Sigmoid colon (tissue), 7 donors: ENCODE measurements at places on chromosomes 7 and 10. TPM values are rescaled to one million over a fixed set of nuclear protein-coding genes. Genes with fewer than 3 reads are reported as not detected.

GRCh38 chr7:142632271-142633134 lies 116.8 kb upstream of the PRSS1 start:
- DNase-seq: no peak

- DNase-seq: no peak
These were observed 44.2 kb downstream of the ZNF438 start for GRCh38 chr10:30987463-30987862.

DNA sequence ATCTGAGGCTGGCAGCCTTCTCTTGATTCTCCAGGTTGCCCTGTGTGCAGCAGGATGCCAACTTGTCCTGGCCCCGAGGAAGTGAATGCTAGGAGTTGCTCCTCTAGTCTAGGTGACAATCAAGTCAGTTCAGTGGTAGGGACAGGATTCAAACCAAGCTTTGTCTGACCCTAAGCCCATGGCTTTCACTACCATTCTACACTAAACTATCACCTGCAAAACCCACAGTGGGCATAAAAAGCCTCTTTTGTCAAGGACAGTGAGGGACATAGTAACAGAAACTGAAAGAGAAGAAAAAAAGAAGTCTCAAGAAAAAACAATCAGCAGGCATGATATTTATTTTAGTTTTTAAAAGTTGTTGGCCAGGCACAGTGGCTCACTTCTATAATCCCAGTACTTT lies 33.5 kb downstream of the KCNMA1 start:
- DNase-seq: peak; percentile 32

DNA sequence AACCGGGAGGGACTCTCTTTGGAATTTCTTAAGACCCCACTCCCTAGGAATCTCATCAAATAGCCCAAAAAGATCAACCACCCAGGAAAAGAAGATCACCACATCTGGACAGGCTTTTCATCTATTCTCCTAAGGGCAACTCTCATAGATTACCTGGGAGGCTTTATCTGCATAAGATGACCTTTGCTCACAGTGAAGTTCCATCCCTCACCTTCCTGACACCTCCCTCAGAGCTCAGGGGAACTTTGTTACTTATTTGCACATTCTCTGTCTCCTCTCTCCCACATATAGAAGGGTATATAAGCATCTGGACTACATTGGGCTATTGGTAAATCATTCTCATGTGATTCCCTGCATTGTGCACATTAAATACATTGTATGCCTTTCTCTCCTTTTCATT lies 80.1 kb downstream of the ELMO1 start:
- no peak for DNase-seq

CYP26C1 gene
- not detected for total RNA-seq

ANK3 gene
- 45.7 TPM for total RNA-seq

RPEL1 gene
- not detected for total RNA-seq

MYL10 gene
- total RNA-seq: not detected

MEOX2 gene
- total RNA-seq: 5.6 TPM

GRCh38 chr10:91347529-91347928 lies 62.6 kb upstream of the HECTD2 start:
- no peak for DNase-seq

DNA sequence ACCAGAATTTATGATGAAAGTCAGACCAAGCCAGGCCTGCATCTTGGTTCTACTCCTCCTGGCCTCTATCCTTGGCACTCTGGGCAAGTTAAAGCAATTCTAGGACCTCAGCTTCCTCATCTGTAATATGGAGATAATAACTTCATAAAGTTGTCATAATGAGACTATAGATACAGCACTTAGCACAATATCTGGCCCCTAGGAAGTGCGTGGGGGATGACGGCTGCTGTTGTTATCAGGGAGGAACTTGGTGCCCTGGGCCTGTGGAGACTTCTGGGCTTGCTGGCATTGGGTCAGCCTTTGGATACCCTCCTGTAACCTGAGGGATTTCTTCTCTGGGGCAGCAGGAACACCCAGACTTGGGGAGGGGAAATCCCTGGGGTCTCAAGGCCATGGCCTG lies 27.6 kb downstream of the PFKFB3 start:
- no peak for DNase-seq

ABCB1 gene
- total RNA-seq: 5.7 TPM

PALD1 gene
- total RNA-seq: 17.2 TPM

GRCh38 chr10:15572531-15573045 lies 147.1 kb downstream of the ITGA8 start:
- DNase-seq: no peak

INMT gene
- 13.0 TPM for total RNA-seq

ANKRD7 gene
- 2.5 TPM for total RNA-seq

KCNMA1 gene
- 427 TPM for total RNA-seq

GRCh38 chr10:49094646-49095045 lies 20.7 kb downstream of the VSTM4 start:
- DNase-seq: no peak

OR2A42 gene
- total RNA-seq: 0.28 TPM

NUDT13 gene
- total RNA-seq: 3.7 TPM

CRHR2 gene
- not detected for total RNA-seq

ZNF485 gene
- 2.5 TPM for total RNA-seq

GRCh38 chr7:64626083-64626469 lies 39.9 kb upstream of the ZNF107 start:
- DNase-seq: no peak

DNA sequence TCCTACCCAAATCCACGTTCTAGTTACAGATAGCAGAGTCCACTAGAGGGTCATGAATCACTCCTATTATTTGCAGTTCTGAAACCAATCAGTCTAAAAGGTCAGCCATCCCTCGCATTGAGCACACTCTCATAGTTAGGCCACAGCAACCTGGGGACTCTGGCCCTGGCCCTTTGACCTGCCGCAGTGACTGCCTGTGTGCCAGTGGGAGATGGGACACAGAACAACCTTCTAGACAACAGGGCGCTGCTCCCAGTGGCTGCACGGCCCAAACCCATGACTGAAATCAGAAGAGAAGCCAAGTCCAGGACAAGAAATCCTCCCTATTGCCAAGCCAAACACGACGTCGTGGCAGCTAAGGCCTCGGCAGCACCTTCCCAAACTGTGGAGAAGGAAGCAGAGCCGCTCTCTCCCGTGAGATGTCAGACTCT lies 158.5 kb downstream of the HERPUD2 start:
- no peak for DNase-seq

SGCE gene
- 244 TPM for total RNA-seq

- no peak for DNase-seq
These were observed 3.8 kb downstream of the PLCE1 start for GRCh38 chr10:93997546-93997945.

DNA sequence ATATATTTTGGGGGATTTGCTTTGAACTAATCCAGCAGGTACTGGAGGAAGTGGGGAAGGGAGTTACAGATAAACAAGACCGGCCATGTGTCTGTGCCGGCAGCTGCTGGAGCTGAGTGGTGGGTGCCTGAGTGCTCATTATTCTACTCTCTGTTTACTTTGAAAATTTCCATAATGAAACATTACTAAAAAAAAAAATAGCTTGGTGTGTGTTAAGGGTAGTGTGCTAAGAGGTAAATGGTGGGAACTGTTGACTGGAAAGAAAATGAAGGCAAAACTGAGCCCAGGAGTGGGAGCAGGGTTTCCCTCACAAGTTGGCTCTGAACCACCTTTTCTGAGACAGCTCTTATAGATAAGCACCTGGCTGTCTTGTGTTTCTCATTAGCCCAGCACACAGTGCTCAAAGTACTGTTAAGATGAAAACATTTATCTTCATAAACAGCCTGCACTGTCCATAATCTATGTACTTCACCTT lies 50.6 kb downstream of the PARD3 start:
- no peak for DNase-seq

DNA sequence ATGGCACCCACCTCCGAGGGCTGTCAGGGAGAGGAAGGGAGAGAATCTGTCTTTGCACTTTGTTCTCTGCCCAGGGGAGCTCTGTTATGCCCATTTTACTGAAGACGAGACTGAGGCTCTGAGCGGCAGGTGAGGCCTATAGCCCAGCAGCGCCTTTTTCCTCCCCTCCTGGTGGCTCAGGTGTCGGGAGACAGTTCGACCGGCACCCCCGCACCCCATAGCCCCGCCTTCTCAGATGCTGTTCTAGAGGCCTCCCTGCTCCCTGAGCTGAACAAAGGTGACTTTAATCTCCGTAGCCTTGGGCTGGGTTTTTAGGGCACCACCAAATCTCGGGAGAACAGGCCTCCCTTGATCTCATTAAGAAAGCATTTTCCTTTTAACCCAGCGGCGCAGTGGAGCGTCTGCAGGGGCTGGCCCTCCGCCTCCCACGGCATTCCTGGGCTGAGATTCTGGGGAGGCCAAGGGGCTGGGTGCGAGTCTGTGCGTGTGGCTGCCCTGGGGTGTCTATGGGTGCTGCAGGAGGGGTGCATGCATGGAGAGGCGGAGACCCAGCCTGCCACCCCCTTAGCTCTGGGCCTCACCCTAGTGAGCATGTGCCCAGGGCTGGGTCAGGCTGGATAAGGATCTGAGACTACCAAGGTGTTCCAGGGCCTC lies 3.3 kb downstream of the LFNG start:
- no peak for DNase-seq

- no peak for DNase-seq
These were observed 81.3 kb upstream of the CXCL12 start for GRCh38 chr10:44466236-44466635.

CPEB3 gene
- total RNA-seq: 7.2 TPM

DNA sequence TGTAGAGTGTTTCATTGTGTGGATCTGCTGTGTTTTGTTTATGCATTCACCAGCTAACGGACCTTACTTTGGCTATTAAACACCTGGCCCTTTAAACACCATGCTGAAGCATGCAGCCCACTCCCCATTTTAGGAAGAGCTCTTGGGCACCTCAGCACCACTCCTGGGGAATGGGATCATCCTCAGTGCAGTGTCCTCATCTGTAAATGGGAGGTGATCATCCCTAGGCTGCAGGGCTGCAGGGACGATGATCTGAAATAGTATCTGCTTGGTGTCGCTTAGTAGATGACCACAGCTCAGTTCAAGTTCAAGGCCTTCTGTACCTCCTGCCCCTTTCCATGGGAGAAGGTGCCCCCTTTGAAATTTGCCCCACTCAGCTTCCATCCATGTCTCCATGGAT lies 229.9 kb downstream of the TCF7L2 start:
- DNase-seq: no peak

FFAR4 gene
- 0.99 TPM for total RNA-seq

DNA sequence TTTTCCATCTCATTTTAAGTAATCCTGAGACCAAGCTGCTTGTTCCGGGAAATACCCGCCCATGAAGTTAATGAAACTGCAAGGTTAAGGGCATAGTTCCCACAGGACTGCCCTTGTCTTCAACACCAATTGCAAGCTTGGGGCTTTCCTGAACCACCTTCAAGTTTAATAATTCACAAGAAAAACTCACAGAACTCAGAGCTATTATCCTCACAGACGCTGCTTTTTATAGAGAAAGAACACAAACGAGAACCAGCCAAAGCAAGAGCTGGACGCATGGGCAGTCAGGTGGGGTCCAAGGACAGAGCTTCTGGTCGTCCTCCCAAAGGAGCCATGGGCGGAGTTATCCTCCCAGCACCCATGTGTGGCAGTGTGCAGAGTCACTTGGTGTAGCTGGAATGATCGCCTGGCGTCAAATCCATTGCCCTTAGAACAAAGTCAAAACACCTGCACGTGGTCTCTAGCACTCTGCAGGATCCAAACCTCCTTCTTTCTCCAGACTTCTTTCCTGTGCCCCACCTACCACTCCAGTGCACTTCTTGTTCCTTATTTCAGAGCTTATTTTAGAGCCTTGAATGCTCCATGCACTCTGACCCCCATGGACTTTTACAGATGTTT lies 56.7 kb downstream of the SNX10 start:
- no peak for DNase-seq

DNA sequence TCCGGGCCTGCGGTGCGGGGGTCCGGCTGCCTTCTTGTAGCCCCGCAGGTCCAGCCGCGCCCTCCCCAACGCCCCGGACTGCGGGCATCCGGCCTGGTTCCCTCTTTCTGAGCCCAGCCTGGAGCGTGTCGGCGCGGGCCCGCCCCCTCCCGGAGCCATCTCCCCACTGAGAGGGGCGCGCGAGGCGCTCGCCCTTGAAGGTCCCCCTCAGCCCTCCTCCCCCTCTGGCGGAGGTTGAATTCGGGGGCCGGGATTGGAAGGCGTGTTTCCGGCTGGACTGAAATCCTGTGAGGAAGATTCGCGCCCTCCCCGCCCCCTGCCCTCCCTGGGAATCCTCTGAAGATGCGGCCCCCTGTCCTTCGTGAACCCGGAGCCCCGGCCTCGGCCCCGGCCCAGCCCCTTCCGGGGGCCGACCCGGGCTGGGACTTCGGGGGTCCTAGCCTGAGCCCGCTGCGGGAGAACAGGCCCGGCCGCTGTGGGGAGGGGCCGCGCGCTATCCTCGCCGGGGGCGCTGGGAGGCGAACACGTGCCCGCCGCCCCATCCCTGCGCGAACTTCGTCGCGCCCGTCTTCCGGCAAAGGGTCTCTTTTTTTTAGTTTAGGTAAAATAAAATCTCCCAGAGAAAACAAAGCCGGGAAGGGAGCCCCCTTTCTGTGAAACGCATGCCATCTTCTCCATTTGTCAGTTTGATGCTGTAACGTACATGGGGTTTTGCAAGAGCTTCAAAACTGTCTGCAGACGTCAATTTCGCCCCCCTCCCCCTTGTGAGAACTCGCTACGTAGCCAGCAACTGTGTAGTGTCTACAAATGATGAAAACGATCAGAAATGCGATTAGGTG lies 636 bp downstream of the PDCD4 start:
- peak; percentile 89 for DNase-seq

DNA sequence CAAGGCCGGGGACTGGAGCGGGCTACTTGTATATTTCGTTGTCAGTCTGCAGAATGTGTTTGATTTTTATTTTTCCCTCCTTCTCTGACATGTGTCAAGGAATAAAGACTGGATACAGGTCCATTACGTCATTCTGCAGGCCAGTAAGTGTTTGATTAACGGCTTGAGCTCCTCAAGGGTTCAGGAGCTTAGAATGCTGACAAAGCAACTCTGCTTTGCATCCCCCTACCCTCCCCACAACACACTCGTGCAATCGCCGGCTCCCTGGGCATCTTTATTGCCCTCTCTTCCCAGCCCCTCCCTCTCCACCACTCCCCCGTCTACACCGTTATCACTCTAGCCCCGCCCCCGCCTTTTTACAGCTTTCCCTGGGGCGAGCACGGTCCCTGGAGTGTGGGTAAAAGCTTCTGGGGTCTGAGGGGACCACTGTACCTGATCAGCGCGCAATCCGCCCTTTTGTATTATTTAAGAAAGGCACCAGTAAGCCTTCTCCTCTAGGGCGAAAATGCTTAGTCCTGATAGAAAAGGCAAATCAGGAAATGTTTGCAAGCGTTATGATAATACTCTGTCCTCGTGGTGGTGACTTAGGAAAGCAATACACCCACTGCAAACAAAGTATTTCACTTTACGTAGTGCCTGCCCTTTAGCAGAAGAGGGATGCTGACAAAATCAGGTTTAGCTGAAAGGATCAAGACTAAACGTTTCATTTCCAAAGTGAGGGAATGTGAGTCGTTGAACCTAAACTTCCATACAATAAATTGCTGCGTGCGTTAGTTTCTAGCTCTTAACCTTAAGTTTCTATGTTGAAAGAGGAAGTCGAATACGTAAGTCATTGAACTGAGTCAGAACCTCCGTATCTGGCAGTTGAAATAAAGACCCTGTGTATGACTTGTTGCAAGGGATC lies 1.4 kb upstream of the CREB5 start:
- DNase-seq: peak; percentile 85

- peak; percentile 92 for DNase-seq
These were observed 5.1 kb upstream of the MYL7 start for GRCh38 chr7:44145969-44146911.
